Neural crest cell (in vitro differentiated cells): ENCODE measurements at places on chromosomes 7 and 10. TPM values are rescaled to one million over a fixed set of nuclear protein-coding genes. Genes with fewer than 3 reads are reported as not detected.

DNA sequence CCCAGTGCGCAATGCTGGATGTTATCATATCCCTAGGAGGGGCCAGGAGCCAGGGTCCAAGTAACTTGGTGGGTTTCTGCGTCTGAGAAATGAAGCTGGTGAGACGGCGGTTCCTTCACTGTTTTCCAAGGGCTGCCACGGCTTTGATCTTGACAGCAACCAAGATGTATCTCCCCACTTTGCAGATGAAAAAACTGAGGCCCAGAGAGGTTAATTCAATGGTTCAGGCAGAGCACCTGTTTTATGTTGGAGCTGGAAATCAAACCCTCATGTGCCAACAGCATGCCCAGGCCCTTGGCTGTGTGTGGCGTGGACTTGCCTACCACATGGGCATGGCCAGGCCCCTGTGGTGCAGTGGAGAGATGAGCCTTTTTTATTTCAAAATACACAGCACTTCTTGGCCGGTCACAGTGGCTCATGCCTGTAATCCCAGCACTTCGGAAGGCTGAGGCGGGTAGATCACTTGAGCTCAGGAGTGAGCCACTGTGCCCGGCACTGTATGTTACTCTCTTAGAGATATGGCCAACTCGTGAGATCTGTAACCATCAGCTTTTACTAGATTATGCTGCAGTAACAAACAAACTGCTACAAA lies 225.2 kb upstream of the SH2B2 start:
- DNase-seq: no peak
- peaks cover 3% of the 10 kb centered on the region for H3K36me3 ChIP-seq
- H3K27ac ChIP-seq: no peak overlapping the region
- peaks cover 11% of the 10 kb centered on the region for H3K4me1 ChIP-seq
- no peaks in the 10 kb centered on the region for H3K27me3 ChIP-seq

- H3K27ac ChIP-seq: no peak overlapping the region
- H3K4me1 ChIP-seq: peaks cover 2% of the 10 kb centered on the region
- H3K4me3 ChIP-seq: no peak overlapping the region
These were observed 67.5 kb downstream of the PWWP2B start for GRCh38 chr10:132464256-132465192.

DNA sequence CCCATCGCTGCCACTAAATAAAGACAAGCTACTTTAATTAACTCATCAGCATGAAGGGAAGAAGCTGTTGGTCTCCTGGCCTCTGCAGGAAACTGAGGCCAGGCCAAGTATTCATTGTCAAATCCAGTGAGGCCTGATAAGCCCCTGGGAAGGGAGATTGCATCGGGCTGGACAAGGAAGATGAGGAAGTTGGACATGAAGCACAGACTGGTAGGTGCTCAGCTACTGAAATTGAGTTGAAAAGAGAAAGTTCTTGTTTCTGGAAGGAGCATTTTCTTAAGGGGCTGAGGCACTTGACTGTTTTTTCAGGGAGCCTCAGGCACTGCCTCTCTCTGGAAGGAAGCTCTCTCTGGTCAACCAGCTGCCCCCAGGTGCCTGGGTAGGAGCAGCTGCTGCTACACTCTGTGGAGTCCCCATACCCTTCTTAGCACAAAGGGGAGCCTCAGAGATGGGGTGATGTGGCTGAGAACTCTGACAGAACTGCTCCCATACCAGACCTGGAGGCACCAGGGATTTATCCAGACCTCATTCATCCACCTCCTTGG lies 90.3 kb upstream of the IKZF1 start:
- DNase-seq: no peak
- no peaks in the 10 kb centered on the region for H3K27me3 ChIP-seq
- H3K4me3 ChIP-seq: no peak overlapping the region
- no peaks in the 10 kb centered on the region for H3K36me3 ChIP-seq
- no peak overlapping the region for H3K27ac ChIP-seq
- no peaks in the 10 kb centered on the region for H3K4me1 ChIP-seq

- peaks cover 6% of the 10 kb centered on the region for H3K4me1 ChIP-seq
- H3K4me3 ChIP-seq: no peak overlapping the region
- H3K27ac ChIP-seq: no peak overlapping the region
These were observed 35.6 kb downstream of the FAM241B start for GRCh38 chr10:69665474-69666320.

DNA sequence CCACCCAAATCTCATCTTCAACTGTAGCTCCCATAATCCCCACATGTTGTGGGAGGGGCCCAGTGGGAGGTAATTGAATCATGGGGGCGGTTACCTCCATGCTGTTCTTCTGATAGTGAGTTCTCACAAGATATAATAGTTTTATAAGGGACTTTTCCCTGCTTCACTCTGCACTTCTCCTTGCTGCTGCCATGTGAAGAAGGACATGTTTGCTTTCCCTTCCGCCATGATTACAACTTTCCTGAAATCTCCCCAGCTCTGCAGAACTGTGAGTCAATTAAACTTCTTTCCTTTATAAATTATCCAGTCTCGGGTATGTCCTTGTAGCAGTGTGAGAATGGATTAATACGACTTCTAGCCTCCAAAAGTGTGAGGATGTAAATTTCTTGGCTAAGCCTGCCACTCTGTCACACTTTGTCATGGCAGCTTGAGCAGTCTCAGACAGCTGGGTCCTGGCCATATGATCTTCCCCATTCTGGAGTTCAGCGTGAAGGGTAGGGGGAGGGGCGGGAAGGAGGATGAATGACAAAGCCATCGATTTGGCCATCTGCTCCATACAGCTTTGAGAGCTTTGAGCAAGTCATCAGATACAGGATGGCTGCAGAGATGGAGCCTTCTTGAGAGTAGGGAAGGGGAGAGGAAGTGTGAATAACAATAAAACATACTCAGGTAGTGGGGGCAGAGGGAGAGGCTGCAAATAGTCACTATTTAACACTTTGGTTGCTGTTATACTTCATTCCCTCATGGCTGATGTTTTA lies 19.1 kb upstream of the INPP5F start:
- DNase-seq: no peak
- no peak overlapping the region for H3K4me3 ChIP-seq
- peaks cover 12% of the 10 kb centered on the region for H3K36me3 ChIP-seq
- H3K4me1 ChIP-seq: peaks cover 31% of the 10 kb centered on the region

DNA sequence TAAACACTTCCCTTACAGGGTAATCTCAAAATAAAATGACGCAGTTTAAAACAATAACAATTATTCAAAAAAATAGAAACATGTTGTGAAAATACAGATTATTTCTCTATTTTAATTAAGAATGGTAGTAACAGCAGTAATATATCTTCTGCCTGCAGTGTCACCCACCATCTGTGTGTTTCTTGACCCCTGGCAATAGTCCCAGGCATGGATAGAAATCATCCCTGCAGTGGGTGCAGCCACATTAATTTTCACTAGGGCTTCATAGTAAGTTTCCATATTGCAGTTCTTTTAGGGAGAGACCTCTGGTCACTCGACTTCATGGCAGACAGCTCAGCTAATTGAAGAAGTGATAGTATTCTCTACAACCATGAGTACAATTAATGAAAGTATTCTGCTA lies 470.1 kb upstream of the TEX47 start:
- H3K27ac ChIP-seq: no peak overlapping the region
- no peak for DNase-seq
- no peak overlapping the region for H3K4me3 ChIP-seq

DNA sequence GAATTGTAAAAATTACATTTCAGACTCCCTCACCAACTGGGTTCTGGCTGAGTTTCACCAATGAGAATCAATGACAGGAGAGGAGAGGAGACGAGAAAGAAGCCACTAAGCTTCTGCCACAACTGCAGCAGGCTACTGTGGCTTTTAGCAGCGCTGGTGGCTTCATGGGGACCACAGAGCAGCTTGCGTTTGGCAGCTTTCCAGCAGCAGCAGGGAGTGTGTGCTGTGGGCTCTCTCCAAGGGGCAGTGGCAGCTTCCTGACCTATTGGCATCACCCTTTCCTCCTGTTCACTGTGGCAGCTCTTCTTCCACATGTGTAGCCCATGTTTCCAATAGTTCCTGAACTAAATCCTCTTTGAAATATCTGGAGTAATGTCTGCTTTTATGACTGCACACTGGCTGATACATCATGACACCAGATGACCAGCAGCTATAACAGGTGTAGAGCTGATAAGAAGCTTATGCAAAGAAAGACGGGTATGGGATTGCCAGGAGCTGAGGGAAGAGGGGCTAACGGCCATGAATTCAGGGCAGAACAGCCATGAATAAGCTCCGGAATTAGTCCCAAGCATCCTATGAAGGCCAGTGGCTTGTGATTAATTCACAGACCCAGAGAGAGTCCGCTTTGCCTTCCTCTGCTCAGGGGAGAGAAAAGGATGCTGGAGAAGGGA lies 46.8 kb downstream of the KCNH2 start:
- no peak for DNase-seq
- no peak overlapping the region for H3K27ac ChIP-seq
- H3K27me3 ChIP-seq: no peaks in the 10 kb centered on the region
- H3K36me3 ChIP-seq: no peaks in the 10 kb centered on the region
- H3K4me1 ChIP-seq: no peaks in the 10 kb centered on the region

GRCh38 chr10:116312548-116312947 lies 11.7 kb upstream of the CCDC172 start:
- H3K27ac ChIP-seq: no peak overlapping the region
- peaks cover 6% of the 10 kb centered on the region for H3K4me1 ChIP-seq
- no peaks in the 10 kb centered on the region for H3K36me3 ChIP-seq
- DNase-seq: no peak
- no peaks in the 10 kb centered on the region for H3K27me3 ChIP-seq
- no peak overlapping the region for H3K4me3 ChIP-seq

- no peaks in the 10 kb centered on the region for H3K36me3 ChIP-seq
- no peak overlapping the region for H3K4me3 ChIP-seq
- H3K27me3 ChIP-seq: peaks cover 97% of the 10 kb centered on the region
- no peak for DNase-seq
These were observed 16.2 kb upstream of the PAX2 start for GRCh38 chr10:100728928-100729861.

DNA sequence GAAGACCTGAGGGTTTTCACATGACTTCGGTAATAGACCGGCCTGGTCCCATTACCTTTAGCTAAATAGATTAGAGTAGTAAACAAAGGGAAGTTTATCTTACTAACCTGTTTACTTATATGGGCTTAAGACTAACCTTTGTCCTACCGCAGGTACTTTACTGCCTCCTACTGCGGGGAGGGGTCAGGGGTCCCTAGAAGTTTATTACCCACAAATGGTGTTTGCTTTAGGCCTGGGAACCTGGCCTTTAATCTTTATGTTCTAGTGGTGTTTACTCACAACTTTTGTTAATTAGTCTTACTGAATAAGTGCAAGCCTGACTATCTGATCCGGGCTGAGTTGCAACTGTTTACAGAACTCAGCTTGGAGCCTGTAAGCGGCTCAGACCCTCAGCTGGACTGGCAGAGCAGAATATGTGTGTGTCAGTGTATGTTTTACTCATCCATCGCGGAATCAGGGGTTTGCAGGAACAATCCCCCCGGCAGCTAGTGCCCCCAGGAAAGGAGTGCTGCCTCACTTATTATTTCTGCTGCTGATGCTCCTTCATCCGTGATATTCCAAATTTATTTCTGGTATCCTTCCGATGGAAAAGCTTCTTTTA lies 578.9 kb upstream of the SEMA3D start:
- DNase-seq: no peak
- no peaks in the 10 kb centered on the region for H3K27me3 ChIP-seq
- no peak overlapping the region for H3K4me3 ChIP-seq
- no peak overlapping the region for H3K27ac ChIP-seq

DNA sequence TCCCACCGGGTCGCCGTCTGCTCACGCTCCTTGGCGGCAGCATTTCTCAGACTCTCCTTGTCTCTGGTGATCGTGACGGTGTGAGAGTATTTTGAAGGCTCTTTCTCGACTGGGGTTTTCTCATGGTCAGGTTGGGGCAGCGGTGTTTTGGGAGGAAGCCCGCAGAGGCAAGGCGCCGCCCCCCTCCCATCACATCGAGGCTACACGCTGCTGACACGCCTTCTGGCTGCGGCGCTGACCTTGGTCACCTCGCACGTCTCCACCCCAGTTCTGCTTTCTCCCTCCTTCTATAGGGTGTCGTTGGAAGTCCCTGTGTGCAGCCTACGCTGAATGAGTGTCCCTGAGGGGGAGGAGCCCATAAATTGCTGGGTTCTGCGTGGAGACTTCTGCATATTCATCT lies 55.2 kb downstream of the GLRX3 start:
- no peak for DNase-seq
- H3K27ac ChIP-seq: no peak overlapping the region
- H3K4me3 ChIP-seq: peak overlapping the region; percentile 81
- H3K27me3 ChIP-seq: no peaks in the 10 kb centered on the region
- H3K36me3 ChIP-seq: peaks cover 3% of the 10 kb centered on the region

- H3K27me3 ChIP-seq: peaks cover 2% of the 10 kb centered on the region
- no peak overlapping the region for H3K27ac ChIP-seq
These were observed 71.2 kb downstream of the LHPP start for GRCh38 chr10:124532788-124533187.

- no peak overlapping the region for H3K4me3 ChIP-seq
- H3K27me3 ChIP-seq: no peaks in the 10 kb centered on the region
- H3K27ac ChIP-seq: no peak overlapping the region
- no peak for DNase-seq
- no peaks in the 10 kb centered on the region for H3K36me3 ChIP-seq
- peaks cover 4% of the 10 kb centered on the region for H3K4me1 ChIP-seq
These were observed 99.0 kb upstream of the ITGB1 start for GRCh38 chr10:33056828-33057596.

GRCh38 chr7:138207555-138207971 lies 131.3 kb downstream of the AKR1D1 start:
- DNase-seq: no peak
- no peaks in the 10 kb centered on the region for H3K27me3 ChIP-seq
- H3K36me3 ChIP-seq: no peaks in the 10 kb centered on the region

- no peak for DNase-seq
- no peak overlapping the region for H3K4me3 ChIP-seq
- peaks cover 50% of the 10 kb centered on the region for H3K27me3 ChIP-seq
- no peak overlapping the region for H3K27ac ChIP-seq
These were observed 3.9 kb downstream of the RASGEF1A start for GRCh38 chr10:43262902-43263466.

- DNase-seq: peak; percentile 18
- H3K4me1 ChIP-seq: no peaks in the 10 kb centered on the region
- H3K27me3 ChIP-seq: no peaks in the 10 kb centered on the region
- H3K27ac ChIP-seq: no peak overlapping the region
- no peaks in the 10 kb centered on the region for H3K36me3 ChIP-seq
- H3K4me3 ChIP-seq: no peak overlapping the region
These were observed 262.1 kb downstream of the ATRNL1 start for GRCh38 chr10:115355162-115355760.

Gene PRKAR2B
- 14.2 and 14.4 TPM in 2 replicates for total RNA-seq

Gene EVX1
- 0.79 and 0.80 TPM in 2 replicates for total RNA-seq

Gene MRLN
- not detected in 2 replicates for total RNA-seq

Gene AGAP9
- 12.2 and 12.8 TPM in 2 replicates for total RNA-seq

Gene SPDYE2
- total RNA-seq: not detected in 2 replicates

Gene PPP1R3C
- total RNA-seq: 2.9 and 3.6 TPM in 2 replicates
